Brain (organoid and tissue), 16 donors: ENCODE measurements at places on chromosomes 16 and 17.

DNA sequence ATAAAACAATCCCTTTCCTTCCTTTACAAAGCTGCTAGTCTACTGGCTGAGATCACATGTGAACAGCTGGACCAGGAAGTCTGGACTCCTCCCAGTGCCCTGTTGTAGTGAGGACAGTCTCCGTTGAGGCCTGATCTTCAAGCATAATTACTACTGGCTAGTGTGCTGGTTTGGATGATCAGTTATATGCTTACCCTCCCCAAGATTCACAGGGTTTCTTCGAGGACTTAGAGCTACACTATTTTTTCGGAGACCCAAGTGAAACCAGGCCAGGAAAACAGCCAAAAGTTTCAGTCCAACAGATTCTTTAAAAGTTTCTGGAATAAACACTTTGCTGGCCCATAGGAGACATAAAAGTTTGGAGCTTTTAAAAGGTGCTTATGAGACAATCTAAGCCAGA lies 194.9 kb upstream of the CDH11 start:
- DNase-seq = no peak

GRCh38 chr16:56795011-56795410 lies 65.1 kb downstream of the NUP93 start:
- no peak for DNase-seq

GRCh38 chr17:49069585-49070273 lies 62.8 kb upstream of the B4GALNT2 start:
- no peak for DNase-seq

DNA sequence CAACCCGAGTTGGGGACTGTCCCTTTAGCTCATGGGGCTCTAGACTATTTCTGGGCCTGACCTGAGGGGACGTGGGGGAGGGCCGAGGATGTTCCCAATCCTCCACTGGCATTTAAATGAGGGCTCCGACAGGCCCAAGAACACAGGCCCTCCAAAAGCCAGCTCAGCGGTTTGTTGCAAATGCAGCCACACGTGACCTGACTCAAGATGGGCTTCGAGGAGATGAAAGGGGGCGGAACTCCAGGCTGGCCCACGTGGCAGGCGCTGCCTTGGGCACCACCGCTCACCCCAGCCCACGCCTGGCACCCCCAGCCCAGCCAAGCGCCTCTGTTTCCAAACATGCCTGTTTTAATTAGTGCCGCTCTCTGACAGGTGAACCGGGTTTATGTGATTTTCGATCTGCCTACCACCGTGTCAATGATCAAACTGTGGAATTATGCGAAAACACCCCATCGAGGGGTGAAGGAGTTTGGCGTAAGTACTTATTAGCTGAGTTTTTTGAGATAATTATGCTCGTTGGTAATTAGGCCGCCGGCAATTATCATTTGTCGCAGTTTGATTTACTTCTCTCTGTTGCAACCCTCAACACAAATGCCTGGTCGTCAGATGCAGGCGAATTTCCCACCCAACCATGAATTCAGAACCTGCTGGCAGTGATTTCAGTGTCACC lies 226.7 kb downstream of the KATNIP start:
- DNase-seq = peak; percentile 81

DNA sequence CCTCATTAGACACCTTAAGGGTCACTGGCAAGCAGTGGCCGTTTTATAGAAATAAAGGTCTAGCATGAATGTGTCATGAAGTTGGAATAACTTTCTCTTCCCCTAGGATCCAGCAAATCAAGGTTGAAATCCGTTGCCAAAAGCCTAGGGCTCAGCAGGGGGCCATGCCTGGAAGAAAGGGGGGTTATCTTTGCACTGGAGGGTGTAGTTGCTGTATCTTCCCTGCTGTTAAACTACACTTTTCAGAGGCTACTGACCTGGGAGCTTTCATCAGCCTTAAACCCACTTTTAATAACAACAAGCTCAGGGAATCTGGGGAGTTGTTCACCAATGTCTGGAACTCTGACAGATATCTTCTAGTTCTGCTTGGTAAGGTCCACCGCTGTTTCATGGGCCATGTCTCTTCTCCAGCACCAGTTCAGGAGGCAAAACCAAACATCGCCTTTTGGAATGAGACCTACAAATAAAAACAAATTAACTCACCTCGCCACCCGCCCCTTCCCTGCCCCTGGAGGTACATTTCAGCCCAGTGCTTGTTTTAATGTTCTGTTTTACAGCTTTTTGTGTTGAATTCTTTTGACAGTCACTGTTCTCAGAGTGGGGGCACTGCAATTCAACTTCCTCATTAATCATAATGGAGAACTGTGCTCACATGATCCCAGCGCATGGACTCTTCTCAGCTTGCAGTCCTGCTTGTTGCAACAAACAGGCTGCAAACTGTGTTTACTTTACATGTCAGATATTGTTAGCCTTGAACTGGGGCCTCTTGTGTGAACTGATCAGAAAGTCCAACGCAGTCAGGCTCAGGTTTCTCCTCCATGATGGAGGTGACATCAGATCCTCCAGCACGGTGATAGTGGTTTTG lies 508.7 kb downstream of the KCNJ2 start:
- DNase-seq = no peak

- DNase-seq = no peak
Measured at GRCh38 chr16:8717892-8718415, 43.5 kb downstream of the ABAT start.

DNA sequence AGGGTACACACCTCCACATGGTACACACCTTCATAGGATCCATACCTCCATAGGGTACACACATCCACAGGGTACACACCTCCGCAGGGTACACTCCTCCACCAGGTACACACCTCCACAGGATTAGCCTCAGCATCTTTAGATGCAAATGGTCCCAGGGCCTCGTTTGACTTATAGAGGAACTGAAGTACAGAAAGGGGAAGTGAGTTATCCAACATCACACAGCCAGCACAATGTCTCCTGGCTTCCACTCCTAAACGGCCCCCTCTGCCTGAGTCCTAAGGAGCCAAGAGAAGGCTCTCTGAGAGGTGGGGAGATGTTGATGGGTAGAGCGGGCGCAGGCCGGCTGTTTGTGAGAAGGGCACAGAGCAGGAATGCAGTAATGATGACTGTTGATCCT lies 12.0 kb downstream of the FOXN1 start:
- no peak for DNase-seq

GRCh38 chr17:44221084-44221861 lies 1.8 kb upstream of the UBTF start:
- peak; percentile 94 for DNase-seq

DNA sequence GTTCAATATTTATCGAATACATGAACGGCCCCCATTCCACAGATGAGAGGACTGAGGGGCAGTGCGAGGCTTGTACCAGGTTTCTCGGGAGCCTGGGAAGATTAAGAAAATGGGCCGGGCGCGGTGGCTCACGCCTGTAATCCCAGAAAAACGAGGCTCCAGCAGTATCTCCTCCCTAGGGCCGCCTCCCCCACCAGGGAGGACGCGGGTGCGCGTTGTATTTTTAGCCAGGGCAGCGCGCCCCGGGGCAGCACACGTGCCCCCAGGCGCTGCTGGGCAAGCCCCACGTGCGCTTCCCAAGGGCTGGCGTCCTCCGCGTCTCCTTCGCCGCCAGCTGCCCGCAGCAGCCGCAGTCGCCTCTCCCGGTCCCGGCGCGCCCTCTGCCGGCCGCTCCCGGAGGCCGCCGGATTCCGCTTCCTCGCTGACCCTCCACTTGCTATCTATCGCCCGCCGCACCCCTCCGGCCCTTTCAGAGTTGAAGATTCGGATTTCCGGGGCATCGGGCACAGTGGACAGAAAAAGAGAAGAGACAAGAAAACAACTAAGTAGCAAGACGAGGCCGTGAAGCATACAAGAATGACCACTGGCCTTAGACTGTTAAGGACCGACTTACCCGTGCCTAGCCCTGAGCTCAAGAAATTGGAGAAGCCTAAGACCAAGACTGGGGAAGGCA lies 1.9 kb upstream of the YBX2 start:
- DNase-seq = peak; percentile 69

DNA sequence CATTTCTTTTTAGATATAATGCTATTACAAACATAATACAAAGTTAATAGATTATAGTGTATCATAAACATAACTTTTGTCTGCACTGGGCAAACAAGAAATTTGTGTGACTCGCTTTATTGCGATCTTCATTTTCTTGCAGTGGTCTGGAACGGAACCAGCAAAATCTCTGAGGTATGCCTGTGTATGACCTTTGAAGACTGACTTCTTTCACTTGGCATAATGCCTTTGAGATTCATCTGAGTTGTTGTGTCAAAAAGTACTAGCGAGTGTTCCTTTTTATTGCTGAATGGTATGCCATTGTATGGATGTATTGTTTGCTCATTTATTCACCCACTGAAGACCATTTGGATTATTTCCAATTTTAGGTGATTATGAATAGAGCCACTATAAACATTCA lies 69.2 kb downstream of the TANC2 start:
- no peak for DNase-seq

- DNase-seq = peak; percentile 10
Measured at GRCh38 chr16:51355875-51356274, 204.8 kb upstream of the SALL1 start.
